ENCODE measurements at places on chromosomes 1 and 21.

- no peak for DNase-seq
Observed at GRCh38 chr1:185514311-185514710, 197.3 kb upstream of the IVNS1ABP start.

DNA sequence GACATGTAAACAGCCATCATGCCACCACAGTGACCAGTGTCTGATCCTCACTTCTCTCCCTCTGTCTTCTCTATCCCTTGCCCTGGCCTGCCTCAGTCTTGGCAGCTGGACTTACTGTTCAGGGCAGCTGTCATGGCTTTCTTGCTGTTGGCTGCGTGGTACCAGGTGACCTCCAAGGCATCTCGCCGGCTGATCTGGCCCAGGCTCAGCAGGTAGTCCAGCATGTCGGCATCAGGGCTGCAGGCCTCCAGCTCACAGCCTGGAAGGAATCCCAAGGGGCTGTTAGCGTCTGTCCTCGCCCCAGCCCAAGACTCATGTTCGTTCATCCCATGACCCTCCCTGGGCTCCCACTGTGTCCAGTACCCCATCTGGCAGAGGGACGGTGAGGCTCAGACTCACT lies 3.6 kb downstream of the FAM151A start:
- DNase-seq: no peak

GRCh38 chr1:22222723-22223122 lies 79.8 kb upstream of the WNT4 start:
- DNase-seq: no peak

DNA sequence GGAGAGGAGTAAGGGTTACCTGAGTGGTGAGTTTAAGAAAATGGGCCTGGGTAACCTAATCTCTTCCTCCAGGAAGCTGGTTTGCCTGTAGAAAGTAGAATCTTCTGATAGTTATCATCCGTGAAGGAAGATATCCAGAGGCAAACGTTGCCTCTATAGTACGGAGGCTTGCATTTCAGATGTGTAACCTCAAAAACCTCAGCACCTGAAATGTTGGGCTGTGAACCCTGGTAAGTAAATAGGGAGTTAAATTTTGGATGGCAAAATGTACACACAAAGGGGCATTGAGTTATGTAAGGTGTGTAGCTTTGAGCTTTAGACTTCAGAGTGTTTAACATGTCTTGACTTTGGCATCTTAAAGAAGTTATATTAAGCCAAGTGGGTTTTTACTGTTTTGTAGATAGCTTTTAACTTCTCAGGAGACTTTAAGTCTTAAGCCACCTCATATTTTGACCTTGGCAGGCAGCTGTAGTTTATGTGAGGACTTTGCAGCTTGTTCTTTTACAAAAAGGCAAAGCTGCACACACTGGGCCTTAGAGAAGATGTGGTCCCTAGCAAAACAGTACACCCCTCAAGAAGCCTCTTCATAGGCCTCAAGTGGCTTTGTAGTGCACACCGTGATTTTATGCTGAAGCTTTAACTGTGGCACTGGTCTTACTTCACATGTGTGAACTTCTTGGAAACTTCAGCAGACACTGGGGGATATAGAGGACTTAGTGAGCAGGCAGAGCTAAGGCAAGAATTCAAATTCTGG lies 83.4 kb downstream of the SNRPE start:
- DNase-seq: no peak

DNA sequence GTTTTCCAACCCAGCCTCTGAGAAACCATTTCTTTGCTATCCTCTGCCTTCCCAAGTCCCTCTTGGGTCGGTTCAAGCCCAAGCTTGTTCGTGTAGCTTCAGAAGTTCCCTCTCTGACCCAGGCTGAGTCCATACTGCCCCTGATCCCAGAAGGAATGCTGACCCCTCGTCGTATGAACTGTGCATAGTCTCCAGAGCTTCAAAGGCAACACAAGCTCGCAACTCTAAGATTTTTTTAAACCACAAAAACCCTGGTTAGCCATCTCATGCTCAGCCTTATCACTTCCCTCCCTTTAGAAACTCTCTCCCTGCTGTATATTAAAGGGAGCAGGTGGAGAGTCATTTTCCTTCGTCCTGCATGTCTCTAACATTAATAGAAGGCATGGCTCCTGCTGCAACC lies 23.8 kb downstream of the EIF2D start:
- no peak for DNase-seq

DNA sequence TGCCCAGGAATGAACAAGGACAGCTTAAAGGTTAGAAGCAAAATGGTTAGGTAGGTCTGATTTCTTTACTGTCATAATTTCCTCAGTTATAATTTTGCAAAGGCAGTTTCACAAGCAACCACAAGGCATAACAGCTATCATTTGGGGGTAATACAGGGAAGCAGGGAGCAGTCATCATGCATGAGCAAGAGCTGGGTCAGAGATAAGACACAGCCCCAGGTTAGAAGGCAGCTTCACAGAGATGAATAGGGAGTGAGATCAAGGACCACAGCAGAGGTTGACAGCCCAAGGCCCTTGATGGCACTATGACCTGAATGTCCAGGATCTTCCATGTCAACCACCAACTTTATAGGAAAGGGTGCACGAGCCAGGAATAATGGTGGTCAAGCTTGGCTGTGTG lies 9.0 kb upstream of the CSRP1 start:
- DNase-seq: no peak

GRCh38 chr1:31621498-31621820 lies 4.0 kb downstream of the HCRTR1 start:
- DNase-seq: no peak

GRCh38 chr21:31543191-31543590 lies 116.3 kb upstream of the SOD1 start:
- DNase-seq: no peak

GRCh38 chr21:31184459-31184858 lies 146.2 kb upstream of the KRTAP19-8 start:
- DNase-seq: no peak

- peak; percentile 78 for DNase-seq
Observed at GRCh38 chr1:151762941-151763921, at the start of gene MRPL9. Gene MRPL9, minus strand, starts transcription at chr1:151763496. Its CDS starts 17 bp downstream, at chr1:151763479.

- DNase-seq: no peak
Observed at GRCh38 chr1:115035652-115036051, 6.0 kb downstream of the TSHB start.

DNA sequence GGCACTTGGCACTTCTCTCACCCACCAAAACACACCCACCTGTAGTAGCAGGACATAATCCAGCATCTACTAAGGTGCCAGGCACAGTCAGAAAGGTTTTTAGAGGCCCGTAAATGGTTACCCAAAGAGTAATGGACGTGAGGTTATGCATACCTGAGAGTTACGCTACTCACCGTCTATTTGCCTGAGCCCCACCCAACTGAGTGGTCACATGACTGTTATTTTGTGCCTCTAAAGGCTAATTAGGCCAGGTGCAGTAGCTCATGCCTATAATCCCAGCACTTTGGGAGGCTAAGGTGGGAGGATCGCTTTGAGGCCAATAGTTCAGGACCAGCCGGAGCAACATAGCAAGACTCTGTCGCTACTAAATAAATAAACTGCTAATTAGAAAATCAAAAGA lies 11.0 kb downstream of the LMX1A start:
- no peak for DNase-seq

DNA sequence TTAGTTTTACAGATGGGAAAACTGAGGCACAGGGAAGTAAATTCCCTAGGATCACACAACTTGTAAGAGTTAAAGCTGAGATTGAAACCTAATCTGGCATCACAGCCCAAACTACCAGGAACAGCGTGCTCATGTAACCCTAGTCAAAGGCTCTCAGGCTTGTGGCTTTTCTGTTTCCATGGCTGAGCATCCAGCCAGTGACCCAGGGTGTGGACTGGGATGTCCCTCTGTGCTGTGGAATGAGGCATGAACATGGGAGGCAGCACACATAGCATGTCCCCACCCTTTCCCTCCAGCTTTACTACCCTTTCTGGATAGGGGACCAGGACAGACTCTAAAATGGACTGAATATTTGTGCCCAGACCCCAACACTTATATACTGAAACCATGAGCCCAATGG lies 35.1 kb upstream of the RGS16 start:
- no peak for DNase-seq

DNA sequence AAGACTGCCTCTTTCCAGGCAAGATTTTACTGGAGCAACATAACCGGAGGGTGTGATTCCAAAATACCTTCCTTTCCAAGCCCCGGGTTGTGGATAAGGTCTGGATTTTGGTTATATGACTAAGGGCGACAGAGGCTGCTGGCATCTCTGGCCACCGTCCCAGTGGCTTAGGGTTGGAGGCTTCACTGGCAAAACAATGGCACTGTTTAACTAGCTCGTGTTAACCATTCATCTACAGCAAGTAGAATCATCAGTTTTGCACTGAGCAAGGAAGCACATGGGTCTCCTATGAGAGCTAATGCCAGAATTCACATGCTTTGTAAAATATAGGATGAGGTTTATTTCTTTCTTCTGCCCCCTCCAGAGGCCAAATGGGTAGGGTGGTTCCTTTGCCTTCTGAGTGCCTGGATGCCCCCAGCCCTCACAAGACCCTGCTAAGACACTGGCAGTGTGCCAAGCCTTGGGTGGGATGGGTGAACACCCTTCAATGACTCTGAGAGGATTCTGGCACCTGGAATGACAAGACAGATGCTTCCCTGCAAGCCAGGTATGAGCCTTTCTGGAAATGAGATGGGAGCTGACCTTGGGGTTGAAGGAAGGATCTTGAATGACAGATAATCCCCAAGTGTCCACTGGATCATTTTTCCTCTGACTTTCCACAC lies 36.8 kb downstream of the DHCR24 start:
- no peak for DNase-seq

DNA sequence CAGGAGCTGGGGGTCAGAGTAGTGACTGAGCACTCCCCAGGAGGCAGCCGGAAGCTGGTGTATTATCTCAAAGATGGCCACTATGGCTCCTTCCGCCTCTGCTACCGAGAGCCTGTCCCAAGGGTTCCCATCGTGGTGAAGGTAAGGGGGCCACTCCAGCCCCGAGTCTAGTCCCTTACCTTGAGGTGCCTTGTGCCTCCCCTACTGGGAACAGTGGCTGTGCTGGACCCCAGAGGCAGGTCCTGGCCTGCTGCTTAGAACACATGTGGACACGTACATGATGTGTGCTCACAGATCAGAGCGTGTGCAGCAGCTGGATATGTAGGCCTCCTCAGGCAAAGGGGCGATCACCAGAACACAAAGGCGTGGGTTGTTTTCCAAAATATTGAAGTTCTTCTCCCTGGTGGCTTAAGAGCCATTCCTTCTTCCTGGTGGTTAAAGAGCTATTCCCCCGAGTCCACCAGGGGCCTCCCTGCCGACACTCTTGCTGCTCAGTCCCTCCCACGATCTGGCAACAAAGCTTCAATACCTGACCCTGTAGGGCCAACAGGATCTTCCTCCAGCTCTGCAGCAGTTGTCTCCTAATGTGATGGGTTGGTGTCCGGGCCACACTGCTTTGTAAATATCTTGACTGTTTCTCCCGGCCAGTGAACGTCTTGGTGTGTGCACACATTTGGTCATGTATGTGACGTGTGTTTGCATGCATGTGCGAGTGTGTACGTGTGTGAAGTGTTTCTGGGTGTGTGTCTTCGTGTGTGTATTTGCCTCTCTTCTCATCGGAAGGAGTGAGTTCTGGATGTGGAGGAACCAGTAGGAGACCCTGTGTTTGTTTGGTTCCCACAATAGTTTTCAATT lies 68.4 kb upstream of the TINAGL1 start:
- no peak for DNase-seq

- DNase-seq: no peak
Observed at GRCh38 chr1:203742436-203742835, 22.5 kb upstream of the LAX1 start.

- DNase-seq: no peak
Observed at GRCh38 chr1:17289721-17290120, 18.3 kb upstream of the PADI4 start.

DNA sequence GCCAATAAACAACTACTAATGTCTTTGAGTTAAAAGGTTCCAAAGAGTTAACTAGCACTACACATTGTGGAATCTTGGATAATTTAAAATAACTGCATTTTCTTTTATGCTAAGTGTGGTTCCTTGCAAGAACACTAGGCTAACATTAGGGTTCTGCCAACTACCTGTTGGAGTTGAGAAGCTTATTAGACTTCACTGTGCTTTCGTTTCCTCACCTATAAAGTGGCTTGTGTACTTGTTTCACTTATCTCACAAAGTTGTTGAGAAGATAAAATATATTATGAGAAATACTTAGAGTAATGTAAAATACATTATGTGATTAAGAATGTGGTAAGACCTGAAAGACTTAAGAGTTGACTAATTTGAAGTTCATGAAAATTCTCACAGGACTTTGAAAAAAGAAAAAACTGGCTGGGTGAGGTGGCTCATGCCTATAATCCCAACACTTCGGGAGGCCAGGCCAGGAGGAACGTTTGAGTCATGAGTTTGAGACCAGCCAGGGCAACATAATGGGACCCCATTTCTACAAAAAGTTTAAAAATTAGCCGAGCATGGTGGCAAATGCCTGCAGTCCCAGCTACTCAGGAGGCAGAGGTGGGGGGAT lies 5.6 kb upstream of the RRAGC start:
- DNase-seq: no peak

DNA sequence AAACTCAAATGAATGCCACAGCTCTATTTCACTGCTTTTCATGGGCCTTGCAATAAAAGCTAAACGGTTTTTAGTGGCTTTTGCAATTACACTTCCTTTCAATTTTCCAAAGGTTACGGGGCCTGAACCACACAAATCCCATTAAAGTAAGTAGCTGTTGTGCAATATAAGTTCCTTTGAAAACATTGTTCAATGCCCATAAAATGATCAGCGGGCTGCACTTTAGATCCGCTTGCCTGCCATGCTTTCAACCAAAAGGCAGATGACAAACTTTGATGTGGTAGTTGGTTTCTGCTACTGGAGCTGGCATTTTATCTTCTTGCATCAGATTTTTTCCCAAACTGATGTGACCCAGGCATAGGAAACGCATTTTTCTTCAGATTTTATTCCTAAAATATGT lies 50.2 kb downstream of the PRRX1 start:
- DNase-seq: no peak

GRCh38 chr1:108114033-108114599 lies 86.0 kb downstream of the SLC25A24 start:
- no peak for DNase-seq

DNA sequence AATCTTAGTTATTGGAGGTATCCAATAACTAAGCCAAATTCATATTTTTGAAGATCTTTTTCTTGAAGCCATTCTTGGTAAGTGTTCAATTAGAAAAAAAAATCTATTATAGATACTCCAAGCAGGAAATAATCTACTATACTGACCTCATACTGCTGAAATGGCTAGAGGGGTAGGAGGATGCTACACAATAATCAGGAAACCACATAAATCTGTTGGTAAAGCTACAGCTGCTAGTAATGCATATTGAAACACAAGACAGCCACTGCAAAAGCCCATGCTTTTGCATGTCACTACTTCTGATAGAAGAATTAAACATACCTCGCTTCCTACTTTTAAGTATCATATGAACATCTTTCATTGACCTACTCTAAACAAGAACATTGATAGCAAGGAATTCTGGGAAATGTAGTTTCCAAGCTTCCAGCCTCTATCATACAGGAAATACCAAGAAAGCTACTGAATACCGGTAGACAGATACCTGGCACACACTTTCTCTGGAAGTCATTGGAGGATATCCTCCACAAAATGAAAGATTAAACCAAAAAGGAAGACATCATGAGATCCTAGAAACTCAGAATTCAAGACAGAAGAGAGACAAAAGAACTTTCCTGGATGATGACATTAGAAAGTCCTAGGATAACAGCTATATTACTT lies 103.0 kb upstream of the VAV3 start:
- no peak for DNase-seq

GRCh38 chr1:176576670-176577069 lies 113.7 kb downstream of the PAPPA2 start:
- DNase-seq: no peak

- DNase-seq: no peak
Observed at GRCh38 chr1:246591958-246592357, 25.7 kb downstream of the CNST start.

GRCh38 chr1:169361281-169361680 lies 6.3 kb downstream of the NME7 start:
- DNase-seq: no peak
